Renal cortical epithelial cell (primary cell): ENCODE measurements at places on chromosomes 6 and 20. TPM values are rescaled to one million over a fixed set of nuclear protein-coding genes. Genes with fewer than 3 reads are reported as not detected.

DNA sequence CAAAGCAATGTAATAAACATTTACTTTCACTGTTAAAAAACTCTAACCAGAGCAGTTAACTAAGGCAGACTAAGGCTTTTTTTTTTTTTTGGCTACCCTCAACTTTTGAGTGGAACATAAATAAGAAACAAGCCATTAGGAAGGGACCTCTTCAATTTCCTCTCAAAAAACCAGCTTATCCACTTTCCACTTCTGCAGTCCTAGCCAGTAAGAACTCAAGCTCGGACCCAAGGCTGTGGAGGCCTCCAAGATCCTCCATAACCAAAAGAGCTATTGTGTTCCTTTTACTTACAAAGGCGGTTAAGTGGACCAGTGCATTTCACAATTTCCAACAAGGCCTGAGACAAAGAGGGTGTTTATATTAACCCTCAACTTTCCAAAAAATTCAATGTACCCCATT lies 5.3 kb downstream of the KCNK5 start:
- DNase-seq = no peak

GRCh38 chr6:152087701-152088100 lies 280.2 kb downstream of the ESR1 start:
- DNase-seq = no peak

GRCh38 chr6:16265351-16266341 lies 27.3 kb downstream of the GMPR start:
- DNase-seq = no peak

DNA sequence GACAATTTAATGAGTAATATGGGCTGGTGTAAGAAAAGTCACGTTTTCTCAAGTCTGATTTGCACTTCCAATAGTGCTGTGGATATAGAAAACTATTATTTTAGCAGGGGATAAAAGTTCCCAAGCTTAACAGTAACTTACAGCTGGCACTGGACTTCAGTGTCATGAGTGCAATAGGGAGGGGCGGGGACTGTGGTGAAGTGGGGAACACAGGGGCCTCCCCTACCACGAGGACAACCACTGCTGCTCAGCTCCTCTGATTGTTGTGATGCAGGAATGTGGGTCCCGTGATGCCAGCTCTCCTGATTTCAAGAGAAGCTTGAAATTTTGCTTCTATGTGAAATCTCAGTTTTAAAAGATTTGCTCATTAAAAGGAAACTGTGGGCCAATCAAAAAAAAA lies 24.0 kb downstream of the SLC13A3 start:
- no peak for DNase-seq

RPS6KA2 gene
- total RNA-seq = 30.9 and 34.9 TPM in 2 replicates

VSX1 gene
- total RNA-seq = not detected in 2 replicates

ADGB gene
- not detected in 2 replicates for total RNA-seq
